ENCODE measurements at places on chromosomes 5 and 9. TPM values are rescaled to one million over a fixed set of nuclear protein-coding genes. Genes with fewer than 3 reads are reported as not detected.

RFK gene
- total RNA-seq, result 28.3 TPM

PLPP7 gene
- 127 TPM for total RNA-seq

LURAP1L gene
- total RNA-seq, result 2.4 TPM

CLK4 gene
- total RNA-seq, result 23.5 TPM

INSL4 gene
- not detected for total RNA-seq

PKD2L2 gene
- total RNA-seq, result 0.55 TPM

LCN6 gene
- total RNA-seq, result 17.4 TPM

ARSK gene
- 4.6 TPM for total RNA-seq

GRIN3A gene
- total RNA-seq, result 0.59 TPM

SHC3 gene
- total RNA-seq, result 0.59 TPM

APBB3 gene
- 13.3 TPM for total RNA-seq

FOXI1 gene
- not detected for total RNA-seq

TIGD6 gene
- 1.9 TPM for total RNA-seq

DMGDH gene
- 1.3 TPM for total RNA-seq

ARL10 gene
- total RNA-seq, result 4.4 TPM

CREBRF gene
- total RNA-seq, result 28.3 TPM

NRARP gene
- total RNA-seq, result 4.0 TPM

GABRA1 gene
- not detected for total RNA-seq

NUTM2G gene
- total RNA-seq, result not detected

DEPDC1B gene
- 0.15 TPM for total RNA-seq

LRRC70 gene
- 1.4 TPM for total RNA-seq

FASTKD3 gene
- 5.6 TPM for total RNA-seq

ERMP1 gene
- total RNA-seq, result 26.3 TPM

COL27A1 gene
- total RNA-seq, result 11.0 TPM

LPAR1 gene
- total RNA-seq, result 9.3 TPM

MARCHF6 gene
- 165 TPM for total RNA-seq

OR1J2 gene
- total RNA-seq, result not detected

ADAMTS13 gene
- 3.1 TPM for total RNA-seq

ZFP62 gene
- total RNA-seq, result 15.2 TPM

CTSV gene
- 0.27 TPM for total RNA-seq

ADAMTSL2 gene
- 5.1 TPM for total RNA-seq

TMEM174 gene
- not detected for total RNA-seq

RXFP3 gene
- total RNA-seq, result not detected

ANKRD31 gene
- not detected for total RNA-seq

AGXT2 gene
- total RNA-seq, result not detected

SLC34A3 gene
- total RNA-seq, result not detected

IL17B gene
- total RNA-seq, result not detected

All from left ventricle myocardium superior (tissue), 1 donor.